ENCODE measurements at places on chromosomes 1 and 21.

DNA sequence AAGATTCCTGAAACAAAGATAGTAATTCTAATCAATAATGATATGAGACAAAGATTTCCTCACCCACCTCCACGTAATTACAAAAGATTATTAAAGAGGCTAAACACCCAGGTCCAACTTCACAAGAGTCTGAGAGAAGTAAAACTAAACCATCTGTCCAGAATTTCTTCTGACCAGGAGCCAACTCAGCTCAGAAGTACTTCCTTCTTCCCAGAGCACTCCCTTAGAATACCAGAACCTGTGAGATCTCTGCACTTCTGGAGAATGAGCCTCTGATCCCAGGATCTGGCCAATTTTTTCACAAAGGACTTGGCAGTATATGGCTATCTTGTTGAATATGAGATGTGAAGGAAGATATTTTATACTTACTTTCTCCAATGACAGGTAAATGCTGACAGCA lies 120.6 kb upstream of the PALMD start:
- DNase-seq = no peak

GRCh38 chr21:39631842-39632562 lies 19.3 kb downstream of the B3GALT5 start:
- DNase-seq = no peak

GRCh38 chr1:28974432-28974831 lies 60.1 kb downstream of the EPB41 start:
- no peak for DNase-seq

GRCh38 chr1:151047925-151048644 lies 534 bp downstream of the C1orf56 start:
- peak; percentile 58 for DNase-seq

- no peak for DNase-seq
Observed at GRCh38 chr1:75449998-75450397, 160.9 kb downstream of the SLC44A5 start.

GRCh38 chr1:232327899-232328298 lies 302.0 kb downstream of the SIPA1L2 start:
- DNase-seq = no peak

GRCh38 chr1:56938646-56939045 lies 27.2 kb downstream of the C8B start:
- DNase-seq = no peak

GRCh38 chr1:11352816-11353799 lies 80.1 kb downstream of the UBIAD1 start:
- no peak for DNase-seq

- no peak for DNase-seq
Observed at GRCh38 chr21:45642122-45642813, 1.3 kb upstream of the PCBP3 start.

GRCh38 chr1:230895452-230895851 lies 27.1 kb upstream of the C1orf198 start:
- no peak for DNase-seq

DNA sequence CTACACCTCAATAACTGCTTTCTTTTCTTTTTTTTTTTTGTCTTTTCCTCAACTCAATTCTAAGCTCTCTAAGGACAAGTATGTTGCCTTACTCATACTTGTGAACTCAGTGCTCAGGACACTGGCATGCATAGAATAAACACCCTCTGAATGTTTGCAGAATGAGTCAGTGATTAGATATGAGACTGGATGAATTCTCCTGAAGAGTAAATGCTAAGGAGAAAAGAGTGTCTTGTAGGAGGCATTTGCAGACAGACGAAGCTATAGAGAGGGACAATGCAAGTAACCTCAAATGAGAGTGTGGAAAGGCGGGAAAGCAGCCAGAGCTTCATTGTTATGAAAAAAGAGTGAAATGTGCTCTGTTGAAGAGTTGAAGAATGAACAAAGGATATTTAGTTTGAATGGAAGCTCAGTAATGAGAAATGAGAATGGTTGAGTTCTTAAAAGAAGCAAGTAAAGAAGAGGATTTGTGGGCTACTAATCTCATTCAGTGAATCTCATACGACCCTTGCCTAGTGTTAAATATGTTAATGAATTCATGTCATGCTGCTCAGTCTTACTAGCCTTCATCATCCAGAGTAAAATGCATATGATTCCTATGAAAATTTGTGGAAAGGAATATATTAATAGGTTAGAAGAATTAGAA lies 166.1 kb upstream of the DPYD start:
- no peak for DNase-seq

- no peak for DNase-seq
Observed at GRCh38 chr1:190179817-190180216, 297.8 kb downstream of the BRINP3 start.

DNA sequence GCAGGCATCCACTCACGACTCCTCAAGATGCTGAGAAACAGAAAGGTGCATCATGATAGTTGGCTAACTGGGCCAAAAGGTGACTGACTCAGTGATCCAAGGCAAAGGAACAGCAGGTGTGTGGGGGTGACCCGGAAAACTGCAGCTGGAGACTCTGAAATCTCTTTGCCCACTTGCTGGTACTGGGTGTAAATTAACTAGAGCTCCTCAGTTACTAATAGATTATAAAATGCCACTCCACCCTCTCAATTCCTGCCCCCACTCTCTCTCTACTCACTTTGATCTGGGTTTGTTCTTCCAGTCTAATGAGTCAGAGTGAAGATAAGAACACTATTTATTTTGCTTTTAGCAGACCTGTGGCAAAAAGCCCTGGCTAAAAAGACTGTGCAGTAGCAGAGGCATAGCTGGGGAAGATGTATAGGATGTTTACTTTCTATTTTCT lies 7.2 kb upstream of the PIGC start:
- DNase-seq = no peak

GRCh38 chr1:203769505-203770343 lies 4.7 kb downstream of the LAX1 start:
- peak; percentile 15 for DNase-seq

GRCh38 chr1:192633533-192634253 lies 2.3 kb upstream of the RGS13 start:
- DNase-seq = no peak

DNA sequence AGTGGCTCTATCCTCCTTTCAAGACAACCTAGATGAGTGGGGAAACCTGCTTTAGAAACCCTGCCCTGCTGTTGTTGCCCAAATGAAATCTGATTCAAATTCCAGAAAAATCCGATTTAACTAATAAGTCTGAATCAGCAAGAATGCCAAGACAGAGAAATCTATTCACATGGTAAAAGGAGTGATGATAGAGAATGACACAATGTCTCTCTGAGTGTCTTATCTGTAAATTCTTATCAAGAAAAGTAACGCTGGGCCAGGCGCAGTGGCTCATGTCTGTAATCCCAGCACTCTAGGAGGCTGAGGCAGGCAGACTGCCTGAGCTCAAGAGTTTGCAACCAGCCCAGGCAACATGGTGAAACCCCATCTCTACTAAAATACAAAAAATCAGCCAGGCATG lies 13.7 kb upstream of the GUCA2A start:
- DNase-seq = no peak

- no peak for DNase-seq
Observed at GRCh38 chr1:36091141-36091540, 2.4 kb downstream of the ADPRS start.

GRCh38 chr1:43337588-43337987 lies at the start of gene MPL:
MPL (plus strand) TSS chr1:43337818; CDS start chr1:43337849, 31 bp downstream.
- no peak for DNase-seq

- DNase-seq = no peak
Observed at GRCh38 chr1:29900712-29901111, 664.4 kb downstream of the PTPRU start.

DNA sequence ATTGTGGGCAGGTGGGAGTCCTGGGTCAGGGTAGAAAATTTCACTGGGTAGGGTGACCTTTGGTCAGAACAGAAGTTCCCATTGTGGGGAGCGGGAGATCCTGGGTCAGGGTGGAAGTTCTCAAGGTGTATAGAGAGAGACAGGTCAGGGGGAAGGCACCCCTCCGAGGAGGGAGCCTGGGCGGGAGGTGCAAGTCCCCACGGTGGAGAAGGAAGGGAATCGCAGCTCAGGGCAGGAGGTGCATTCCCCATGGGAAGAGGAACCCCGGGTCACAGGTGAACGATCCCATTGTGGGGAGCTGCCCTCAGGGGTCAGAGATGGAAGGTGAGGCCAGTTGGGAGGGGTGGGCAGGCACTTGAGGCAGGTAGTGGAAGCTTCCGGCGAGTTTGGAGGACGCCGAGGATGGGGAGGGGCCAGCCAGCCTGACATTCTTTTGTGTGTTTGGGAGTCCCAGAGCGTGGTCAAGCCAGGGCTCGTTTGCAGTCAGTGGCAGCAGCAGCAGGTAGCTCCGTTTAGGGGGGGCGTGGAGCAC lies 637 bp downstream of the LYPLA2 start:
- DNase-seq = no peak

GRCh38 chr1:209927466-209927865 lies 10.6 kb upstream of the SYT14 start:
- no peak for DNase-seq

GRCh38 chr1:202315576-202316168 lies 26.1 kb downstream of the UBE2T start:
- DNase-seq = peak; percentile 51

GRCh38 chr21:33940881-33941245 lies 25.3 kb upstream of the ATP5PO start:
- DNase-seq = no peak

GRCh38 chr1:202765721-202766120 lies 42.5 kb downstream of the KDM5B start:
- no peak for DNase-seq

DNA sequence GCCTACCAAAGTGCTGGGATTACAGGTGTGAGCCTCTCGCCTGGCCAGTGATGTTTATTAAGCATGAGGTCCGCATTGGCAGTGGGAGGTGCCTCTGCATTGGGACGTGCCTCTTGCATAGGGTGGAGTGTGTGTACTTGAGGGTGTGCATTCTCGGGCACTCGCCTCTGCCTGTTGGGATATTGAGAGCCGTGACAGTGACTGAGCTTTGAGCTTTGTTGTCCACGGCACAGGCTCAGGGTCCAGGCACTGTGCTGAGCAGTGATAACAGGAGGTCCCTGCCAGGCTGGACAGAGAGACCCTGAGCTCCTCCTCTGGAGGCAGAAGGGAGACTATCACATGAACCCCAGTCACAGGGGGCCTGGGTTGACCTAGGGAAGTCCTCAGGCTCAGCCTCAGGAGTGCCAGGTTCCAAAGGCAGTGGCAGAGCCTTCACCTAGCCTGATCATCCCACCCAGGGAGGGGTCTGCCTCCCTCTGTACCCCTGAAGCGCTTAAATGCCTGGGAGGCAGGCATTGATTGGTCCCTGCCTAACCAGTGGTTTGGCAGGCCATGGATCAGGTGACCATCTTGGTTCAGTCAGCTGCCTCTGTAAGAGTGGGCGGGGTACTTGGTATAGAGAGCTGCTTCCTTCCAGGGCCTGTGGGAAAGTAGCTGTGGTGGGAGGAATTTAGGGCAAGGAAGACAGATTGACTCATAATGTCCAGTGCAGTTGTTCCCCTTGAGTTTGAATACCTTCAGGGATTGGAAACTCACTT lies 213.8 kb upstream of the TMEM51 start:
- no peak for DNase-seq

DNA sequence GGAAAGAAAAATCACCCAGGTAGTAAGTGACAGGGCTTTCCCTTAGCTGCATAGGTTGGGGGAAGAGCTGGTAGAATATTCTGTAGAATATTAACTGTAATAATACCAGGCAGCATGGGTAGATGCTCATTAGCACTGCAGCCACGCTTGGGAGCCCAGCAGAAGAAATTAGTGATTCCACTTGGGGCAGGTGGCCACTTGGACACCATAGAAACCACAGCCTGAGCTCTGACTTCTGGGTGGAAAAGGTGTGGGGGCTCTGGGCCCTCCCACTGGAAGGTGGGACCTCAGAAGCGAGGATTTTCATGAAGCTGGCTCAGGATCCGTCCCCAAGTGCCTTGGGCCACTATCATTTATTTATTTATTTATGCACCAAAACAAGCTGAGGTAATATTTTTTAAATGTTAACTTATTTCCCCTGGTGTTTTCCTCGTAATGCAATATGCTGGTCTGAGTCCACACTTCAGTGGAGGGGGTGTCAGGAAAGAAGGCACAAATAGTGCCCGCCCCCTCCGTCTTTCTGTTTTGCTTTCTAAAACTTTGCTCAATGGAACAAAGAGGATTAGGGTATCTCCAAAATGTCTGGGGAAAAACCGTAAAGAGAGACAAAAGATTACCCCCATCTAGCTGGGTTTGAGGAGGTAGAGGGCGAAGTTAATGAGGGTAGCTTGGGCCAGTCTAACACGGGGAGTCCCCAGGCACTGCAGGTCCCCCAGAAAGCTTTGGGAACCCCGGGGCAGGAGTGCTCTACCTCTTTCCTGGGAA lies 75.2 kb upstream of the GADD45A start:
- DNase-seq = no peak

DNA sequence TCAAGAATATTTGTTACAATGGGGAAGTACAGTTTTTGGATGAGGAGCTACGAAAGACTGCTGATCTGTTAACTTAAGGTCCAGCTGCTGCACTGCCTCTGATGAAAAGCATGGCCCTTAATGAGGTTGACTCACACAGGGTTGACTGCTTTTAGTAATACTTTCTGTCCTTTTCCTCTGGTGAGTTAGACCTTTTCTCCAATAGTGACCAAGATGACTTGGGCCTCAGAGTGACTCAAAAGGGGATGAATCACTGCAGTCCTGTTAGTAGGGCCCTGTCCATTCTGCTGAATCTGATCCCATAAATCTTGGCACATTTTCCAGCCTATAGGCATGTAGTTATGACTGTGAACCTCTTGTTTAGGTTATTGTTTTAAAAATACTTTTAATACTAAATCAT lies 2.7 kb downstream of the DISP1 start:
- DNase-seq = no peak

GRCh38 chr21:34946385-34946840 lies 102.7 kb downstream of the RUNX1 start:
- DNase-seq = no peak

DNA sequence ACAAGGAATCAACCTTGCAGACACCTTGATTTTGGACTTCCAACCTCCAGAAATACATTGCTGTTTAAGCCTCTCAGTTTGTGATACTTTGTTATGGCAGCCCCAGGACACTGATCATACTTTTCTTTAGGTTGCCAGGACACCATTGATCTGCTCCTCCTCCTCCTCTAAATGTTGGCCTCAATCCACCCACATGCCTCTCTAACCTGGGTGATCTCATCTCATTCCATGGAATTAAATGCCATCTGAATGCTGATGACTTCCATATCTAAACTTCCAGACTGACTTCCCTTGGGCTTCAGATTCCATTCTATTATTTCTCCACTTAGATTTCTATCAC lies 7.4 kb upstream of the PPP1R15B start:
- no peak for DNase-seq

GRCh38 chr1:231800108-231800507 lies 173.5 kb downstream of the DISC1 start:
- DNase-seq = no peak

- DNase-seq = no peak
Observed at GRCh38 chr1:25697435-25698217, 81.0 kb downstream of the MAN1C1 start.
